Nephron progenitor cell (in vitro differentiated cells): ENCODE measurements at places on chromosomes 12 and 14.

GRCh38 chr12:119157528-119157927 lies 21.2 kb upstream of the HSPB8 start:
- peaks cover 12% of the 10 kb centered on the region for H3K27me3 ChIP-seq
- no peaks in the 10 kb centered on the region for H3K36me3 ChIP-seq
- peaks cover 36% of the 10 kb centered on the region for H3K4me1 ChIP-seq
- no peak overlapping the region for H3K27ac ChIP-seq
- DNase-seq = no peak
- H3K4me3 ChIP-seq = no peak overlapping the region

- peak overlapping the region; percentile 95 for H3K4me3 ChIP-seq
- DNase-seq = peak; percentile 42
- H3K4me1 ChIP-seq = peaks cover 100% of the 10 kb centered on the region
- peaks cover 53% of the 10 kb centered on the region for H3K36me3 ChIP-seq
- peak overlapping the region; percentile 77 for H3K27ac ChIP-seq
Measured at GRCh38 chr12:54051026-54051842, 2.4 kb upstream of the HOXC4 start.

GRCh38 chr12:34396861-34397590 lies 374.7 kb downstream of the ALG10 start:
- no peaks in the 10 kb centered on the region for H3K4me1 ChIP-seq
- no peak for DNase-seq
- no peaks in the 10 kb centered on the region for H3K36me3 ChIP-seq
- H3K27me3 ChIP-seq = peaks cover 5% of the 10 kb centered on the region
- no peak overlapping the region for H3K27ac ChIP-seq

GRCh38 chr14:25014440-25014839 lies 35.5 kb downstream of the STXBP6 start:
- no peak overlapping the region for H3K4me3 ChIP-seq
- H3K27me3 ChIP-seq = no peaks in the 10 kb centered on the region
- no peak overlapping the region for H3K27ac ChIP-seq
- peaks cover 19% of the 10 kb centered on the region for H3K4me1 ChIP-seq
- peaks cover 6% of the 10 kb centered on the region for H3K36me3 ChIP-seq

DNA sequence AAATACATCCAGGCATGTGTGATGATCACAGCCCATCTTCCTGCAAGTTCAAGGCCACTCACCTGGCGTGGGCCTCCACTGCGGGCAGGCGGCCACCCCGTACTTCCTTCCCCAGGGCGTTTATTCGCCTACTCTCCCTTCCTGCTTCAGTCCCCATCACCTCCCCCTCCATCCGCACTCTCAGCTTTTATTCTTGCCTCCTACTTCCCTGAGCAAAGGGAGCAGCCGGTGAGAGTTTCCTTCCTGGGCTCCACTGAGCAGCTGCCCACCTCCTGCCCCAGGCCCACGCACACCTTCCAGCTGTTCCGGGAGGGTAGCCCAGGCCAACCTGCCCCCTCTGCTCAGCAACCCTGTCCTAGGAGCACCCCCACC lies 4.1 kb downstream of the CYP46A1 start:
- no peak overlapping the region for H3K4me3 ChIP-seq
- no peak overlapping the region for H3K27ac ChIP-seq
- peaks cover 81% of the 10 kb centered on the region for H3K27me3 ChIP-seq
- DNase-seq = no peak
- H3K4me1 ChIP-seq = peaks cover 24% of the 10 kb centered on the region

GRCh38 chr12:100127766-100128511 lies 14.7 kb downstream of the BLTP3B start:
- DNase-seq = no peak
- no peak overlapping the region for H3K27ac ChIP-seq

GRCh38 chr12:53560912-53561589 lies 53.8 kb upstream of the NPFF start:
- no peaks in the 10 kb centered on the region for H3K27me3 ChIP-seq
- DNase-seq = no peak
- H3K4me1 ChIP-seq = peaks cover 69% of the 10 kb centered on the region

GRCh38 chr12:19138956-19139355 lies 9.4 kb downstream of the PLEKHA5 start:
- peak overlapping the region; percentile 95 for H3K27ac ChIP-seq
- H3K27me3 ChIP-seq = no peaks in the 10 kb centered on the region
- no peak for DNase-seq
- peak overlapping the region; percentile 3 for H3K4me3 ChIP-seq
- peaks cover 53% of the 10 kb centered on the region for H3K36me3 ChIP-seq
- peaks cover 55% of the 10 kb centered on the region for H3K4me1 ChIP-seq

DNA sequence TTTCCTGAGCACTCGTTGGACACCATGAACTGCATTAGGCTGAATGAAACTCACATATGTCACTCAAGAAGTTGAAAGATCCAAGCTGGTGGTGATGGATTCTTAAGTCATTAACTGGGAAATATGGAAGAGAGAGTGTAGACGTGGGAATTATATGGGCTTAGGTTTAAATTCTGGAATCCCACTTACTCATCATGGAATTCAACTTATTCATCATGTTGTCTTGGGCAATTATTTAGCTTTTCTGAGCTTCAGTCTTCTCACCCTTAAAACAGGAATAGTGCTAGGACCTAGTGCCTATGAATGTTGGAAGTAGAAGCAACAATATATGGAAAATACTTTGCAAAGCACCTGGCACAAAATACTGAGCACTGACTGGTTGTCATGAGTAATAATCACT lies 292.4 kb upstream of the TBX3 start:
- no peak overlapping the region for H3K27ac ChIP-seq
- H3K27me3 ChIP-seq = peaks cover 5% of the 10 kb centered on the region
- no peak for DNase-seq
- no peaks in the 10 kb centered on the region for H3K36me3 ChIP-seq

DNA sequence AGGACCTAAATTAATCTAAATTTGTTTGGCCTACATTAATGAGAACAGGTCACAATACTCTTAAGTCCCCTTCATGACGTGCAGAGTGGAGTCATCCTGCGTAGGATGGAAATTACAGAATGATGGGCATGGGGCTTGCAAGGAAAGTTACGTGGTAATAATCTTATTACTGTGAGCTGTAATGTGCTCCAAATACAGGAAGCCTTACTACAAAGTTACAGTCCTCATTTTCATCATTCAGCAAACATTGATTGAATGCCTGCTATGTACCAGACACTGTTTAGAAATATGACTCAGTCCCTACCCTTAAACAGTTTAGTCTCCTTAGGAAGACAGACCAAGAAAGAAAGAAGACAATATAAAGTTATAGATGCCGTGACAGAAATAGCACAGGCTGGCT lies 9.4 kb downstream of the HIGD1C start:
- DNase-seq = no peak
- peaks cover 4% of the 10 kb centered on the region for H3K27me3 ChIP-seq
- peak overlapping the region; percentile 43 for H3K27ac ChIP-seq
- H3K4me1 ChIP-seq = no peaks in the 10 kb centered on the region
- H3K4me3 ChIP-seq = no peak overlapping the region

DNA sequence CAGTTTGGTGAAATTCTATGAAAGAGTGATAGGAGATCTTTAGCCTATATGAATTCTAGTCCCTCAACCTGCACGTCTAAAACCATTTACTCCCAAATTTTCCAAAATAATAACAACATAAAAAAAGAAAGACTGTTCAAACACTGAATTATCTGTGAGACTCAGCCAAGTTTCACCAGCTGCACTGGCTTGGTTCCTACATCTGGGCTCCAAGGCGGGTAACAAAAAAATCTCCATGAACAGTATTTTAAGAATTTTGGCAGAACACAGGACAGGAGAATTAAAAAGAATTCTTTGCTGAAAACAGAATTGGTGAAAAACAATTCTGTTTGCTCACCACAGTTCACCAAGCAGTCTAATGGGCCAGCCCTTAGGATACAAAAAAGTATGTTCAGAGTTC lies 536.8 kb upstream of the ATP2B1 start:
- H3K27me3 ChIP-seq = no peaks in the 10 kb centered on the region
- H3K36me3 ChIP-seq = no peaks in the 10 kb centered on the region
- no peak overlapping the region for H3K27ac ChIP-seq
- no peak for DNase-seq
- H3K4me1 ChIP-seq = peaks cover 6% of the 10 kb centered on the region

DNA sequence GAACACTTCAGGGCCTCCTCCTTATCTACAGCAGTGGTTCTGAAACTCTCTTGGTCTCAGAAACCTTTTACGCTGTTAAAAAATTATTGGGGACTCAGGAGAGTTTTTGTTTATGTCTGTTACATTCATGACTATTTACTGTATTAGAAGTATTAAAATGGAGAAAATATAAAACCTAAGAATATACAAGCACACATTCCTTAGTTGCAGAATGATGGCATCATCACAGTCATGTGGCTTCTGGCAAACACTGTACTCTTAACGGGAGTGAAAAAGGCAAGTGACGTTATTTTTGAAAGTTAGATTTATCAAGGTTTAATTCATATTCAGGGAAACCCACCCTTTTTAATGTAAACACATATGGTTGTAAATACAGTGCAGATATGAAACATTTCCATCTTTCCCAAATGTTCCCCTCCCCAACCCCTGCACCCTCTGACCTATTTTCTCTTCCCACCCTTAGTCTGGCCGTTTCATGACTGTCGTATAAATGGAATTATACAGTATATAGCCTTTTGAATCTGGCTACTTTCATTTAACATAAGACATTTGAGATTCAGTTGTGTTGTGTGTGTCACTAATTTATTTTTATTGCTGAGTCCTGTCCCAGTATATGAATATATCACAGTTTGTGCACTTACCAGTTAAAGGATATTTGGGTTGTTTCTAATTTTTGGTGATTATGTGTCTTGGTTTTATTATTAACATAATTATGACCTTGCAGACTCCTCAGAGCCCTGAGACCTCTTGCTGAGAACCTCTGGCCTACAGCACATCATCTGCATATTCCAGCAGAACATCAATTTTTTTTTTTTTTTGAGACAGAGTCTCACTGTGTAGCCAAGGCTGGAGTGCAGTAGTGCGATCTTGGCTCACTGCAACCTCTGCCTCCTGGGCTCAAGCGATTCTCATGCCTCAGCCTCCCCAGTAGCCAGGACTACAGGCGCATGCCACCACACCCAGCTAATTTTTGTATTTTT lies 457.0 kb downstream of the PCNX1 start:
- DNase-seq = no peak
- no peaks in the 10 kb centered on the region for H3K27me3 ChIP-seq
- H3K36me3 ChIP-seq = peaks cover 16% of the 10 kb centered on the region
- H3K4me3 ChIP-seq = no peak overlapping the region
- H3K27ac ChIP-seq = no peak overlapping the region
- peaks cover 25% of the 10 kb centered on the region for H3K4me1 ChIP-seq

GRCh38 chr12:62194616-62195015 lies 65.6 kb upstream of the USP15 start:
- no peak overlapping the region for H3K4me3 ChIP-seq
- no peak overlapping the region for H3K27ac ChIP-seq
- no peak for DNase-seq
- H3K36me3 ChIP-seq = no peaks in the 10 kb centered on the region
- H3K27me3 ChIP-seq = peaks cover 41% of the 10 kb centered on the region
- peaks cover 27% of the 10 kb centered on the region for H3K4me1 ChIP-seq

GRCh38 chr12:93667672-93668071 lies 9.5 kb upstream of the CRADD start:
- H3K27me3 ChIP-seq = peaks cover 4% of the 10 kb centered on the region
- no peak for DNase-seq
- H3K4me3 ChIP-seq = no peak overlapping the region

GRCh38 chr14:41973178-41973577 lies 366.5 kb downstream of the LRFN5 start:
- no peak for DNase-seq
- H3K27me3 ChIP-seq = no peaks in the 10 kb centered on the region
- no peaks in the 10 kb centered on the region for H3K4me1 ChIP-seq
- H3K4me3 ChIP-seq = no peak overlapping the region
- no peaks in the 10 kb centered on the region for H3K36me3 ChIP-seq
- H3K27ac ChIP-seq = no peak overlapping the region

DNA sequence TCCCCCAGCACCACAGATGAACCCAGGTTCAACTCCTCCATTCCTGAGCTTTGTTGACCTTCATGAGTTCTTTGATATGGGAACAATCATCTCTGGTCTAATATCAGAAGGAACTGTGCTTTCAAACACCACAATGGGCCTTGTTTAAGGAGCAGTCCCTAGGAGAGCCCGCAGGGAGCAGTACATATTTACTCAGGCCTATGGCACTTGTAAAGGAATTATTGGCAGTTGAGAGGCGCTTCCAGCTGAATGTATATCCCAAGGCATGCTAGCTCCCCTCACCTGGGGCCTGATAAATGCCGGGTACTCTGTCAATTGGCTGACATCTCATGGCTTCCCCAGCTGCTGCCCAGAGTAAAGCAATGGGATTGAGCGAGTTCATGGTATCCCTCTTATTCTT lies 76.2 kb downstream of the ZFP36L1 start:
- no peak for DNase-seq
- H3K4me3 ChIP-seq = no peak overlapping the region
- H3K27ac ChIP-seq = no peak overlapping the region
- H3K4me1 ChIP-seq = peaks cover 14% of the 10 kb centered on the region
- peaks cover 7% of the 10 kb centered on the region for H3K27me3 ChIP-seq

- H3K27me3 ChIP-seq = no peaks in the 10 kb centered on the region
- H3K4me3 ChIP-seq = no peak overlapping the region
- H3K36me3 ChIP-seq = no peaks in the 10 kb centered on the region
Measured at GRCh38 chr12:46659824-46660223, 166.0 kb downstream of the SLC38A4 start.

GRCh38 chr14:72801381-72801812 lies 92.5 kb downstream of the DPF3 start:
- H3K4me1 ChIP-seq = peaks cover 5% of the 10 kb centered on the region
- H3K4me3 ChIP-seq = no peak overlapping the region
- no peak overlapping the region for H3K27ac ChIP-seq
- peaks cover 50% of the 10 kb centered on the region for H3K36me3 ChIP-seq
- H3K27me3 ChIP-seq = peaks cover 2% of the 10 kb centered on the region

DNA sequence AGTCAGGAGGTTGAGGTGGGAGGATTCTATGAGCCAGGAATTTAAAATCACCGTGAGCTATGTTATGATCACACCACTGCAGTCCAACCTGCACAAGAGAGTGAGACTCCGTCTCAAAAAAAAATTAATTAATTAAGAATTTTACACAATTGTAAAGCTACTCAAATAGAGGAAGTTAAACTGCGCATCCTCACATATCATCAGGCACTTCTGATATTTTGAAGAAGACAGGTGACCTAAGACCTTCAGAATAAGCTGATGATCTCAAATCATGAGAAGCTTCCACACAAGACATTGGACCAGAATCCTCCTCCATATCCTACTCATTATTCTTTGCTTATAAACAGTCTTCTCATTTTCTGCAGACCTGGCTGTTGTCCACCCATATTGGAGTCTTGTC lies 800.9 kb downstream of the TMEM121 start:
- no peak overlapping the region for H3K27ac ChIP-seq
- no peak overlapping the region for H3K4me3 ChIP-seq
- DNase-seq = no peak
- H3K36me3 ChIP-seq = peaks cover 4% of the 10 kb centered on the region

GRCh38 chr12:76633415-76633814 lies 73.8 kb upstream of the OSBPL8 start:
- H3K27me3 ChIP-seq = peaks cover 2% of the 10 kb centered on the region
- no peak overlapping the region for H3K4me3 ChIP-seq
- H3K27ac ChIP-seq = no peak overlapping the region
